ENCODE measurements at places on chromosomes 12 and 14.

DNA sequence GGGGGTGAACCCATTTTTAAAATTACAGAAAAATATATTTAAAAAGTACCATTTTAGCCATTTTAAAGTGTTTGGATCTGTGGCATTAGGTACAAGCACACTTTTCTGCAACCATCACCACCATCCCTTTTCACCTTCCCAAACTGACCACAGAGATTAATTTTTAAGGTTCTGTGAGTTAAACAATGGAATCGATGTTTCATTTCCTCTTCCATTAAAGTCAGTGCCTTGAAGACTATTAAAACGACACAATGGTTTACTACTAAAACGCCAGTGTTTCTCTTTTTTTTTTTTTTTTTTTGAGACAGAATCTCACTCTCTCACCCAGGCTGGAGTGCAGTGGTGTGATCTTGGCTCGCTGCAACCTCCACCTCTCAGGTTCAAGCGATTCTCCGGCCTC, 78.1 kb upstream of the GPR68 start:
- no peak for DNase-seq

- DNase-seq = no peak
Observed at GRCh38 chr14:87409393-87409792, 583.6 kb downstream of the GALC start.

DNA sequence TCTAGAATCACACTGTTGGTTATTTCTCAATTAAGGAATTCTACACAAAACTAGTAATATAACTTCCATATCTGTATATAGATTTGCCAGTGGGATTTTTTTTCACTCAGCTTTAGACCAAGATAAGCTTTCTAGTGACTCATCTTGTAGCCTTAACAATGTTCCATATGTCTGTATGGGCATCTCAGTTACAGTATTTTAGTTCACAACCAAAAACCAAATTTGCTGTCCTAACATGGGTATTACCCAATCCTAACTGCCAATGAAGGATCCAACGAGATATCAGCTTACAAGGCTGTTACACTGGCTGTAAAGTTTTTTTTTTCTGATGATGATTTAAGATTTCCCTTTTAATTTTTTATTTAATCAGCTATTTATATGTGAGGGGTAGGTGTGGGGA, 31.5 kb upstream of the KRR1 start:
- no peak for DNase-seq

- no peak for DNase-seq
Observed at GRCh38 chr14:61477712-61478462, 156.5 kb downstream of the PRKCH start.

GRCh38 chr14:53380052-53380866, 227.1 kb upstream of the DDHD1 start:
- DNase-seq = no peak

DNA sequence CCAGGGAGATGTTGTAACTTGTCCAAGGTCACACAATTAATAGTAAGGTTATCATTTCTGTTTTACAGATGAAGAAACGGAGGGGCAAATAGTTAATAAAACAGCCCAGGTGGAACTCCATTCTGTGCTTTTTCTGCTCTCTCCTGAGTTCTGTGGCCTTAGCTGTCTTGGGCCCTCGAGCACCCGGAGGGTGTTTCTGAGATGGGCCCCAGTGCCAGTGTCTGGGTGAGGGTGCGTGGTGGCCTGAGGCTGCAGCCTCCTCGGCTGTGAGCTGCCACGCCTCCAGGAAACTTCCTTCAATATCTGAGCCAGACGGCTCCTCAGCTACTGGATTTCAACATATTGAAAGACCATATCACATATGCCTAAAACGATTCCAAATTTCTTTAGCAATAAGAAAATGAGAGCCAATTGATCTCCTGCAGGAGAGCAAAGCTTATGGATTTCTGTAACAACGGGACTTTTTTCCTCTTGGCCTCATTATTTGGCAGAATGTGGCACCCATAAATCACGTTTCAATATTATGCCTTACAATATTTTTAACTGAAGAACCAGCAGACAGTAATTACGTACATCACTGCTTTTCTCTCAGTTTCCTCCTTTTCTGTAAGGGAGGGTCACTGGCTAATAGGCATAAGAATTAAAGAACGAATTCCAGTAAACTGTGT, 74.8 kb upstream of the DICER1 start:
- DNase-seq = no peak

DNA sequence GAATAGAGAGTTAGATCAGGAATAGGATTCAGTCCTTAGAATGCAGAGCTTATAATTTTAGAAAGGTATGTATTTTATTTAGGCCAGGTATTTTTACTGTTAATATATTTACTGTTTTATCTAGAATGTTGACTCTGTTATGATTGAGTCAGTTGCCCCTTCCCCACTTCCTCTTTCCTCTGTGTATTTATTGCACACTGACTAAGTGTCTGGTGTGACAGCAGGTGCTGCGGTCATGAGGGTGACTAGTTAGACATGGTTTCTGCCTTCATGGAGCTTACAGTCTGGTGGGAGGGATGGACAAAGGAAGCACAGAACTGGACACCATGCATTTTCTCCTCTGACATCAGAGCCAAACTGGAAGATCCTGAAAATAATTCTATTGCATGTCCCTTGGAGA, 159.8 kb downstream of the CACNA1C start:
- no peak for DNase-seq

GRCh38 chr14:28831126-28831525, 64.5 kb downstream of the FOXG1 start:
- no peak for DNase-seq

Data from stimulated activated CD8-positive, alpha-beta memory T cell treated with anti-CD3 and anti-CD28 coated beads, Interleukin-2, amount 100 ng/mL, for 1 hour (primary cell).